ENCODE measurements at places on chromosomes 7 and 10.

DNA sequence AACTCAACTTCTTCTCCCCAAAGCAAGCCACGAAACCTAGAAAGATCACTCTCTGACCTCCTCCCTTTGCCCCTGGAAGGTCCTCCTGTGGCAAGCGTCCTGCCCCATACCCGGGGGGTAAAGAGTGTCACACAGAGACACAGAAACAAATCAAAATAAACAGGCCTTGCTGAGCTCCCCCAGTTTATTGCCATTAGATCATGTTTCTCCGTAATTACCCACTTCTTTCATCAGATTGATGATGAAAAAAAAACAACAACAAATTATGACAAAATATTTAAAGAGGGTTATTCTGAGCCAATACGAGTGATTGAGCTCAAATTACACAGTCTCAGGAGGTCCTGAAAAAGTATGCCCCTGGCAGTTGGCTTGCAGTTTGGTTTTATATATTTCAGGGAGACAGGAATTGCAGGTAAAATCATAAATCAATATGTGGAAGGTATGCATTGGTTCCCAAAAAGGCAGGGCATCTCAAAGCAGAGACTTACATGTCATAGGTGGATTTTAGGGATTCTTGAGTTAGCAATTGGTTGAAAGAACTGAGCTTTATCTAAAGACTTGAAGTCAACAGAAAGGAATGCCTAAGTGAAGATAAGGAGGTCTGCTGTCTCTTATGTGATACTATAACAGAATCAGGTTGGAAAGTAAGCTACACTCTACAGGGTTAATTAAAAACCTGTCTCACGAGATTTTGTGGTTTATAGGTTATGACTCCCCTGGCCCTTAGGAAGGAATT lies 86.2 kb downstream of the APBB1IP start:
- DNase-seq = no peak

DNA sequence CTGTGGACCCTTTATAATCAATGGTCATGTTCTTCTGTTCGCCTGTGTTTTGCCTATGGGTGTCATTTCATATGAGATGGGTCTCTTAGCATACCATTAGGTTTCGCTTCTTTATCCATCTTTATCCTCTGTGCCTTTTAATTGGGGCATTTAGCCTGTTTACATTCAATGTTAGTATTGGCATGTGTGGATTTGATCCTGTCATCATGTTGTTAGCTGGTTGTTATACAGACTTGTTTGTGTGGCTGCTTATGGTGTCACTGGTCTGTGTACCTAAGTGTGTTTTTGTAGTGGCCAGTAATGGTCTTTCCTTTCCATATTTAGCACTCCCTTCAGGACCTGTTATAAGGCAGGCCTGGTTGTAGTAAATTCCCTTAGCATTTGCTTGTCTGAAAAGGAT lies 90.3 kb downstream of the MYO3A start:
- DNase-seq = no peak

DNA sequence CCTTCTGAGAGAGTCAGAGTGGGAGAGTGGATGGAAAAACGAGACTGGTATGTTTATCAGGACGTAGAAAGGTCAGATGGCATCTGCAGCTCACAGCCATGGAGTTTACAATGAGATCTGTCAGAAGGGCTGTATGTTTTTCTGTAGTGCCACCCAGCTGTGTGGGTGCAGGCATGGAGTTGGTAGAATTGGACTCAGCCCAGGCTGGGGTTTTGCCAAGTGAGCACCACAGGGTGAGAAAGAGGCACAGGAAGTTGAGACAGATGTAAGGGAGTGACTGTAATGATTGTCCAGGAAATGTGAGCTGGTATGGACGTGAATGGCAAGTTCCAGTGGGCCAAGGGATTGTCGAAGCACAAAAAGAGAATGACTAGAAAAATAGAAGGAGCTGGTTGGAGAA lies 9.1 kb upstream of the ZYX start:
- DNase-seq = no peak

DNA sequence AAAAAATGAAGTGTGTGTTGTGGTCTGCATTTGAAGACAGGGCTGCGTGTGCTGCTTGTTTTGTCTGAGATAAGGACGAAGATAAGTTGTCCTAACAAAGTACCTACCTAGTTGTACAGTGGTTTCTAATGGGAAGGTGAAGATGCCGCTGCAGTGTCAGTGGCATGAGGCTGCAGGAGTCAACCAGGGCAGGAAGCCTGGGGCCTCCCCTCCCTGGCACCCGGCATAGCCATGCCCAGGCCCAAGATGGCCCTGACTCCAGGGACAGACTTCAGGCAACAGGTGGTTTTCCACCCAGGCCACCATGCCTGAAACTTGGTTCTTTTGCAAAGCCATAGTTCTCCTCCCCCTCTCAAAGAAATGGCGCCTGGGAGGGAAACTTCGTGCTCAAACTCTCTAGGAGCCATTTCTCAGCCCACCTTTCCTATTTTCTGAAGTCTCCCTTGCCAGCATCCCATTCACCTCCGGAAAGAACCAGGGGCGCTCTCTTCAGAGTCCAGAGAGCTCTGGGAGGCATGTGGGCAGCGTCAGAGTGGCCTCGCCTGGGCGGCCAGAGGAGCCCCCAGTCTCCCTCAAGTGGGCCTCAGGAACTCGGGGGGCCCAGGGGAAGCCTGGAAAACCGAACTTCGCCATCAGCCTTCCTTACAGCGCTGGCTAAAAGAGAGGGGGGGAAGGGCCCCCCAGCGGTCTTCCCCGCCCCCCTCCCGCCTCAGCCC lies 2.1 kb upstream of the KAT6B start:
- no peak for DNase-seq

DNA sequence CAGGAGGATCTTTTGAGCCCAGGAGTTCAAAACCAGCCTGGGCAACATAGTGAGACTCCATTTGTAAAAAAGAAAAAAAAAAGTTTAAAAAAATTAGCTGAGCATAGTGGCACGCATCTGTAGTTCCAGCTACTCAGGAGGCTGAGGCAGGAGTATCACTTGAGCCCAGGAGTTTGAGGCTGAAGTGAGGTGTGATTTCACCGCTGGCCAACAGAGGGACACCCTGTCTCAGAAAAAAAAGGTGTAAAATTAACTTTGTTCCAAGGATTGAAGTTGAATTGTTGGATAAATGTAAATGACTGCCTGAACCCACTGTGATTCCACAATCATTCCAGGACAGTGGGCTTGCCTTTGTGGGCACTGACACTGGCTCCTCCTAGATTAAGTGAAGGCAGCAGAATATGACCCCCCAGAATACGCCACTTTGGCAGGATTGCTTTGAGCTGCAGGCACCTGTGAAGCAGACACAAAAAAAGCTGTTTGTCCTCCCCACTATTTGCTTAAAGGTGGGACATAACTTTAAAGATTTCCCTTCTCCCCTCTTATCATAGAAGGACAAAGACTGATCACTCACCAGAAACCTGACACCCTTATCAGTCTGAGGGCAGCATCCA lies 57.2 kb upstream of the FOXI2 start:
- DNase-seq = no peak

DNA sequence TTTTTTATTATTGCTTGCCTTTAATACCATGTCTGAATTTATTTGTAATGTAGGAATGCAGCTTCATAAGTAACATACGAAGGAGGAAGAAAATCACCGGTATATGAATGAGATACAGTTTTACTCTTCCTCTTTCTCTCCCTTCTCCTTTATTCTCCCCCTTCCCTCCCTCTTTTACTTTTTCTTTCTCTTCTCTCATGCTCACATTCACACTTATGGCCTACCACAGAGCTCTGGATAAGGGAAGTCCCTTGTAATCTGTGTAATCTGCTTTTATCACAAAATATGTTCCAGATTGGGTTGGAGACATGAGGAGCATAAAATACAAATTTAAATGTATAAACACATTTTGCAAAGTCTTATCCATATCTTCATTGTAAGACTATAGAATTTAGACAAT lies 59.4 kb downstream of the MDFIC start:
- no peak for DNase-seq

- DNase-seq = no peak
Observed at GRCh38 chr10:1299041-1299726, 243.0 kb downstream of the WDR37 start.
